ENCODE measurements at places on chromosomes 1 and 21. TPM values are rescaled to one million over a fixed set of nuclear protein-coding genes. Genes with fewer than 3 reads are reported as not detected.

SLC35F3 gene
- total RNA-seq, result 3.5 TPM

CCDC190 gene
- total RNA-seq, result 4.8 TPM

L1TD1 gene
- 2.5 TPM for total RNA-seq

DDR2 gene
- total RNA-seq, result 44.8 TPM

COL8A2 gene
- total RNA-seq, result 32.6 TPM

ACADM gene
- 73.7 TPM for total RNA-seq

CTSS gene
- total RNA-seq, result 58.8 TPM

TEDDM1 gene
- total RNA-seq, result not detected

CACHD1 gene
- 36.9 TPM for total RNA-seq

KLF18 gene
- total RNA-seq, result not detected

NR5A2 gene
- total RNA-seq, result 2.8 TPM

TMPRSS2 gene
- 0.89 TPM for total RNA-seq

SPATA1 gene
- 0.99 TPM for total RNA-seq

DCDC2B gene
- 0.28 TPM for total RNA-seq

LCE1A gene
- not detected for total RNA-seq

PNRC2 gene
- 87.1 TPM for total RNA-seq

SERINC2 gene
- 2.3 TPM for total RNA-seq

C1QB gene
- 44.5 TPM for total RNA-seq

TMPRSS15 gene
- 0.10 TPM for total RNA-seq

S100A5 gene
- not detected for total RNA-seq

PLA2G4A gene
- 15.4 TPM for total RNA-seq

POMGNT1 gene
- total RNA-seq, result 39.8 TPM

OR2T35 gene
- total RNA-seq, result not detected

RNU1-3 gene
- total RNA-seq, result 29,651 TPM

MSH4 gene
- 0.44 TPM for total RNA-seq

FCN3 gene
- total RNA-seq, result 0.44 TPM

C1orf94 gene
- 0.50 TPM for total RNA-seq

CHI3L2 gene
- total RNA-seq, result 0.89 TPM

ZBTB8A gene
- total RNA-seq, result 15.4 TPM

ZNF683 gene
- not detected for total RNA-seq

TMEM81 gene
- total RNA-seq, result 1.9 TPM

LAX1 gene
- 0.20 TPM for total RNA-seq

RPTN gene
- not detected for total RNA-seq

PTGFR gene
- 28.9 TPM for total RNA-seq

CFHR4 gene
- 0.10 TPM for total RNA-seq

ZBTB8OS gene
- total RNA-seq, result 41.8 TPM

LMNA gene
- 138 TPM for total RNA-seq

PRRX1 gene
- 61.3 TPM for total RNA-seq

TMEM61 gene
- total RNA-seq, result 0.59 TPM

Measured in spinal cord (tissue), 10 donors.